ENCODE measurements at places on chromosomes 13 and 19.
A peak's percentile ranks its signal among the peaks of the same experiment; 100 is the strongest.

- DNase-seq: no peak
Measured at GRCh38 chr13:49246850-49247642, 679 bp upstream of the CDADC1 start.

DNA sequence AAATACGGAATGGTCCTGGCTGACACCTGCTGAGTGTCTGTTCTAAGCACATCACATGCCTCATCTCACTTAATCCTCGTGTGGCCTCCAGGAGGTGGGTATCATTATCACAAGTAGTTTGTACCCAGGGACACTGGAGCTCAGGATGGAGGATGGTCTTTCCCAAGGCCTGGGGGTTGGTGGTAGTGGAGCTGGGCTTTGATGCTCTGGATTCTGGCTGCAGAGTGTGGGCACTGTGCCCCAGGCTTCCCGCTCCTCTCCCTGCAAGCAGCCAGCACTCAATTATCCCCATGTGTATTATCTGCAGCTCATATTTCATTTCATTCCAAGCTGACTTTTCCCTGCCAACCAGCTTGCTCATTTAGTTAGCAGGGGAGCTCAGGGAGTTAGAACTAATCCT, 52.1 kb downstream of the SIAH3 start:
- no peak for DNase-seq

DNA sequence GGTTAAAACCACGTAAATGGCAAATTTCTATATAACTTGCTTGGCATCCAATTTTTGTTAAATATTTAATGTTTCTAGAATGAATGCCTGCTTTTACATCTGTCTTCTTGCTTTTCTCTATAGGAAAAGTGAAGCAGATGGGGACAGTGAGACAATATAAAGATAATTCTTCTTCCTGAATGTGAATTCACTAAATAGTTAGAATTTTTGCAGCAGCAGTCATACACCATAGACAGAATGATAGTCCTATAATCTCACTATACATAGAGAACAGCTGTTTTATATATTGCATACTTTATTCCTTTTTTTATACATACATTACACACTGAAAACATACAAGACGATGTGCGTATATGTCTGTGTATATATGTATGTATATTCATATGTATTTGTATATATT, 1127.3 kb downstream of the PCDH9 start:
- DNase-seq: no peak

DNA sequence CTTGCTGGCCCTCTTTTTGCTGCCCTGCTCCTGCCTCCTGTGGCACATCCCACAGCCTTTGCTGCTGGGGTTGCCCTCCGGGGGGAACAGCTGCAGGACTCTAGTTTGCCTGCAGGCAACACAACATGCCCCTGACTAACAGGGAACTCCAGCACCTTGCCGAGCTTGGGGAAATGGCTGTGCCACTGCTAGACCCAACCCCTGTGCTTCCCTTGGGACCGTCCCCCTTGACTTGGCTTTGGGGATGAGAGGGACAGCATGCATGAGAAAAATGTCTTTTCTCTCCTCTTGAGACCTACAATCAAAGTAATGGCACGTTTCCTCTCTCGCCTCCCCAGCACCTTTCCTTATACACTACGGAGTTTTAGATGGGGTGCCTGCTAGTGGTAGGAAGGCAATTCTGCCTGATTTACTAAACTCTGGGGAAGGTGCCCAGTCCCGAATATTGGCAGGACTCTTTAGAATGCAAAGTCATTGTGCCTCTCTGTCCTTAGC, 12.4 kb upstream of the VWA8 start:
- peak; percentile 25 for DNase-seq

- DNase-seq: no peak
Measured at GRCh38 chr13:56530096-56530495, 610.6 kb upstream of the PRR20A start.

- DNase-seq: no peak
Measured at GRCh38 chr19:15717809-15718208, 10.0 kb upstream of the OR10H2 start.

DNA sequence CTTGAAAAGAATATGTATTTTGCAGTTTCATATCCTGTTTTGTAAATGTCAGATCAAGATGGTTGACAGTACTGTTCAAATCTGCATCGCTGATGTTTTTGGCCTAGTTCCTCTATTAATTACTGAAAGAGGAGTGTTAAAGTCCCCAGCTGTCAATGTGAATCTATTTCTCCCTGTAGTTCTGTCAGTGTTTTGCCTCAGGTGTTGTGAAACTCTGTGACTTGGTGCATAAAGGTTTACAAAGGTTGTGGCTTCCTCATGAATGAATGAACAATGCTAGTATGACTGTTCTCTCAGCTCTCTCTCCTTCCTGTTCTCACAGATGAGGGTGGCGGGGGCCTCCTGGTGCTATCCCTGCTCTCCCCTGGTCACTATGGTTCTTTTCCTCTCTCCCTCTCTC, 142.4 kb downstream of the MYCBP2 start:
- DNase-seq: no peak

DNA sequence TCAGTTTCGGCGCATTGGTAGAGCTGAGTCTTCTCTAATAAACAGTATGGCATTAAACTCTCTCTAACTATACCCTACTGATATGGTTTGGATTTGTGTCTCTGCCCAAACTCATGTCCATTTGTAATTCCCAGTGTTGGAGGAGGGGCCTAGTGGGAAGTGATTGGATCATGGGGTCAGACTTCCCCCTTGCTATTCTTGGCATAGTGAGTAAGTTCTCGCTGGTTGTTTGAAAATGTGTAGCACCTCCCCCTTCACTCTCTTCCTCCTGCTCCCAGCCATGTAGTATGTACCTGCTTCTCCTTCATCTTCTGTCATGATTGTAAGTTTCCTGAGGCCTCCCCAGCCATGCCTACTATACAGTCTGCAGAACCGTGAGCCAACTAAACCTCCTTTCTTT, 682.7 kb upstream of the ARGLU1 start:
- no peak for DNase-seq

GRCh38 chr19:2561221-2561620, 85.3 kb downstream of the GADD45B start:
- no peak for DNase-seq

DNA sequence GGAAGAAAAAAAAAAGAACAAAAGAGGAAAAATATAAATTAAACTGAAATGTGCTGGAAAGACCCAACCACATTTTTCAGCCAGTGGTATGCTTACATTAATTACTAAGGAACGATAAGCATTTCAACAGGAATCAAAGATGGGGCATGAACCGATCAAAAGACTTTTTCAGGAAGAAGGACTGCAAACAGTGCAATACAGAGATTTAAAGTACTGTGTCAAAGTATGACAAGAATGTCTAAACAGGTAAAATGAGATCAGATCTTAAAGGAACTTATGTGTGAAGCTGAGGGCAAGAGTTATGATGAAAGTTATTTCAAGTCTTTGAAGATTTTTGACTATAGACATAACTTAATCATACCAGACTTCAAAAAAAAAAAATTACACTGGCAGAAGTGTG, 1761.8 kb downstream of the SLITRK5 start:
- no peak for DNase-seq

DNA sequence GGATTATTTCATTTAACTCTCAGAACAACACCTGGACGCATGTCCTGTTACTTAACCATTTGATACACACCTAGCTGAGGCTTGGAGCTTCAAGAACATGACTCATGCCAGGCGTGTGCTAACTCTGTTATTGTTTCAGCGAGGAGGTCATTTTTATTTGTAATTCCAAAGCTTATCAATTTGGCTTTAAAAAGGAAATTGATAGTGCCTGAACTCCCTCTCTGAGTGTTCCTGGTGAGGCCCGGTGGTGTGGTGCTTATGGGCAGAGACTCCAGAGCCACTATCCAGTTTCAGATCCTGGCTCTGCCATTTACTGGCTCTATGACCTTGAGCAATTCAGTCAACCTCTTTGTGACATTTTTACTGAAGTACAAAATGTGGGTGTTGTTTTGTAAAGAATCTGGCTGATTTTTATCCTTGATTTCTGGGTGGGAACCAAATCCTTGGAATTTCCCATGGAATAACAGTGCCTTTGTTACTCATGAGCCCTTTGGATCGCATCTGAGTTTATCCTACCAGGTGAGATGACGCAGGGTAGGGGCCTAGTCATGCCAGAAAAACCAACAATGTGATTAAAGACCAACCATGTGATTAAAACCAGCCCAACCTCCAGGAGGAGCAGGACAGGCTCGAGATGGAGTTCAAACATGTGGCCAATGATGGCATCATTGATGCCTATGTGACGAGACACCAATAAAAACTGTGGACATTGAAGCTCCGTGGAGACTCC, 198.8 kb downstream of the MYO16 start:
- no peak for DNase-seq

DNA sequence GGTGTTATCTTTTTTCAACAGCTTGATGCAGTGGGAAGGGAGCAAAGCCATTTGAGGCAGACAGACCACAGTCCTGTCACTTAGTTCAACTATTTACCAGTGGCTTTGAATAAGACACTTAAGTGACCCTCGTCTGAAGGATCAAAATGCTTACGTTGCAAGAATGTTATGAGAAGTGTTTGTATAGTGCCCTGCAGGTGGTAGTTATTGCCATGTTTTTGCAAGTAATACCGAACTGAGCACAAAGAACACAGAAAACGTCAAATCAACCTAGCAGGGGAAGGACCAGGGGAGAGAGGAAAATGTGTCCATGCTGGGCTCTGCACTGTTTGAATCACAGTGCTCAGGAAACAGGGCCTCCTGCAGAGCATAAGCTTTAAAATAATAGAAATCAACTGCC, 2.8 kb downstream of the SOHLH2 start:
- no peak for DNase-seq

DNA sequence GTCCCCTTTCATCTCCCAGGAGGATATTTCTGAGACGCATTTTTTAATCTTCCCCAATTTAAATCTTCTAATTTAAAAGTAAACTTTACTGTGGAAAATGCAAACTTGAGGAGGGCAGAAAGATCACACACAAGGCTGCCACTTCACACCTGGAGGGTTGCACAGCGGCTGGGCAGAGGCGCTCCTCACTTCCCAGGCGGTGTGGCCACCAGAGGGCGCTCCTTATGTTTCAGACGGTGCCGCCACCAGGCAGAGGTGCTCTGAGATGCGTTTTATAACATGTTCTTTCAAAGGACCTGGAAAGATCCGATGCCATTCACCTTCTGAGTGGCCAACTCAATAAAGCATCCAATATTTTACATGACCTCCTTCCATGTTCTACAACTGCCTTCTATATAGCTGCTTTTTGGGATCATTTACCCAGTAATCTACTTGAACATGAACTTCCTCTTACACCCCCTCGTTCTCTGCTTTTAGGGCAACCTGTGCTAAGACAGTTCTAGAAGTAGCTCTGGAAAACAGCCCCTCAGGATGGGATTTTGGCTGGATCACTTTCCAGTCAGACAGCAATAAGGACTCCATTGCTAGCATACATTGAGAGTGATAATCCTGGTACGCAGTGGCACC, 14.8 kb upstream of the MTUS2 start:
- no peak for DNase-seq

DNA sequence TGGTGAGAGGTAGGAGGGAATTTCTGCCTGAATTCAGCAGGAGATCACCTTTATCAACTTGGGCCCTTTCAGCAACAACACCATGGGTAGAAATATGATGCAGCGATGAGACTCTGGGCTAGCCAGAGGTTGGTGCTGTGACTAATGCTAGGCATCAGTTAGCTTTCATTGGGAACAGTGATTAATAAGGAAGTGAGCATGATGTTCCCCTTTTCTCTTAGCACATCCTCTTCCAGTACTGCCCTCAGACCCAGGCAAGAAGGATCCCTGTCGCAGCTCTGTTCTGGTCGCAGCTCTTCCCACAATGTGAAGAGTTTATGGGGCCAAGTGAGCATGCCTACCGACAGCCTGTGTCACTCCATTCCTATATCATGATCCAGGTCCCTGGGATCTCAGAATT, 100.5 kb downstream of the FLT1 start:
- no peak for DNase-seq

DNA sequence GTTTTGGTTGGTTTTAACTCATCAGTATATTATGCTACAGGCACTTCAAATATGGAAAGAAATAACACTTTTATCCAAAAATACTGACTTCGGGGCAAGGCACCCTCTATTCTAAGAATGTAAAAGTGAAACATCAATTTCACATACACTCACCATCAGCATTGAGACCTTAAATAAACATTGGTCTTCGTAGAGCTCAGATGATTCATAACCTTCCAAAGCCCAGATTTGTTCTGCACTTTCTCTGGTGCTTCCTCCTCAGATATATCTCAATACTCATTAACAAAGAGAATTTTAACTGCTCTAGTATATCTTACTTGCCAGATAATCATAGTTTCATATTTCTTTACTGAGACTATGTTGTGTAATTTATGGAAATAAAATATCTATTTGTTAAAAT, 794.3 kb downstream of the LIG4 start:
- no peak for DNase-seq

DNA sequence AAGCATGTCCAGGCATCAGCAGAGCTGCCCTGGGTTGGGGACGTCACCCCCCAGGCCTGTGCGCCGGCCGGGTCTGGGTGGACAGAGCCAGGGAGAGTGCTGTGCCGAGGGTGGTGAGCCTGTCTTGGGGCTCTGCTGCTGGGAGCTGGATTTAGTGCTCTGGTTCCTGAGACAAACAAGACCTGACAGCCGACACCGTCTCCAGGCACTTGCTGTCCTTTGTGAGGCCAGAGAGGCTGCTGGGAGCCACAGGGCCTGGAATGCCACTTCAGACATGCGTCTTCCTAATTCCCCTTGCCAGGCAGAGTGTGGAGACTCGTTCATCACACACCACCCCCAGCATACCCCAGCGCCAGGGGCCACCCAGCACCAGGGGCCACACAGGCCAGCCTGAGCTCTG, 165.8 kb downstream of the KDM4B start:
- DNase-seq: no peak

- no peak for DNase-seq
Measured at GRCh38 chr19:47408156-47408938, 11.0 kb downstream of the MEIS3 start.

- DNase-seq: no peak
Measured at GRCh38 chr13:27267596-27267995, 3.0 kb upstream of the RASL11A start.

- no peak for DNase-seq
Measured at GRCh38 chr13:112248406-112248760, 127.8 kb upstream of the SPACA7 start.

DNA sequence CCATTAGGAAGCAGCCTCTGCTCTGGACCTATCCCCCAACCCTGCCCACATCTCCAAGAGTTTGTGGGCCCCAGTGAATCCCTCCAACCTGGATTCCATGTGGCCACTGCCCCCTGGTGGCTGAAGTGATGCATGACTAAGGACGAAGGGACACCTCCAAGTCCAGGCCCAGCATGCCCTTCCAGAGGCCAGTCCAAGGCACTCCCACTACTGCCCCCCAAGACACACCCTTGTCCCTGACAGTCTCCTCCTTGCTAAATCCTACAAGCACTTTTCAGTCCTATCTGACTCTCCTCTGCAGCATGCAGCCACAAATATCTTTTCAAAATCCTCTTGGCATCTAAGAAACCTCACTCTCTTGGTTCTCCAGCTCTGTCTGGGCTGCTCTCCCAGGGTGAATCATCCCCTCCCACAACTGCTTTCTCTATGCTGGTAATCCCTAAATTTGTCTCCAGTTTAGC, 33.0 kb downstream of the DEDD2 start:
- peak; percentile 83 for DNase-seq

GRCh38 chr13:80259159-80259558, 81.8 kb downstream of the SPRY2 start:
- DNase-seq: no peak

GRCh38 chr19:31350033-31350692, 927 bp upstream of the TSHZ3 start:
- no peak for DNase-seq
